Esophagus muscularis mucosa (tissue), 4 donors: ENCODE measurements at places on chromosomes 1 and 21. TPM values are rescaled to one million over a fixed set of nuclear protein-coding genes. Genes with fewer than 3 reads are reported as not detected.

Gene SLC35A3
- total RNA-seq, result 24.5 TPM

Gene SRSF10
- 56.2 TPM for total RNA-seq

Gene SYNJ1
- 8.1 TPM for total RNA-seq

Gene CACNA1S
- total RNA-seq, result not detected

Gene GNB1
- 163 TPM for total RNA-seq

Gene TRIM63
- total RNA-seq, result 0.42 TPM

Gene FAM72C
- total RNA-seq, result not detected

Gene NUAK2
- 0.86 TPM for total RNA-seq

Gene TMPRSS2
- 0.13 TPM for total RNA-seq

Gene CFHR3
- not detected for total RNA-seq

Gene BCAN
- total RNA-seq, result not detected

Gene NBPF1
- 23.7 TPM for total RNA-seq

Gene TSPAN1
- 1.6 TPM for total RNA-seq

Gene OR2L2
- not detected for total RNA-seq

Gene KPRP
- not detected for total RNA-seq

Gene AJAP1
- total RNA-seq, result 0.66 TPM

Gene GJA9
- total RNA-seq, result not detected

Gene FNDC5
- total RNA-seq, result 8.9 TPM

Gene ADGRB2
- total RNA-seq, result 0.83 TPM

Gene VWA5B1
- not detected for total RNA-seq

Gene FMO2
- 41.1 TPM for total RNA-seq

Gene MRPS15
- total RNA-seq, result 98.0 TPM

Gene C1orf167
- total RNA-seq, result not detected

Gene CHIT1
- total RNA-seq, result 0.11 TPM

Gene KCNJ6
- total RNA-seq, result not detected

Gene RNU1-4
- total RNA-seq, result under 0.01 TPM

Gene C1orf226
- total RNA-seq, result 17.0 TPM

Gene RSPH1
- total RNA-seq, result 0.57 TPM

Gene WNT3A
- total RNA-seq, result not detected

Gene LIPI
- total RNA-seq, result not detected

Gene SYPL2
- total RNA-seq, result 5.9 TPM

Gene F5
- total RNA-seq, result 0.34 TPM

Gene OLIG2
- not detected for total RNA-seq

Gene CHI3L1
- total RNA-seq, result not detected

Gene BTBD8
- 7.8 TPM for total RNA-seq

Gene GIPC2
- total RNA-seq, result 8.7 TPM

Gene TRIM46
- not detected for total RNA-seq

Gene CEP350
- total RNA-seq, result 61.0 TPM

Gene ACTA1
- not detected for total RNA-seq

Gene APCS
- total RNA-seq, result not detected

Gene LHX4
- total RNA-seq, result not detected

Gene IL10
- total RNA-seq, result 2.2 TPM

Gene PRRC2C
- total RNA-seq, result 64.4 TPM

Gene OR6K3
- total RNA-seq, result not detected

Gene HSD3B1
- total RNA-seq, result not detected

Gene AIRE
- total RNA-seq, result not detected

Gene UBE2U
- total RNA-seq, result not detected

Gene C1orf21
- total RNA-seq, result 49.4 TPM

Gene CDA
- 7.1 TPM for total RNA-seq

Gene LCE1C
- not detected for total RNA-seq

Gene VTCN1
- not detected for total RNA-seq

Gene SPRR2A
- not detected for total RNA-seq

Gene S100A16
- total RNA-seq, result 33.2 TPM

Gene PGLYRP4
- not detected for total RNA-seq

Gene TIE1
- 16.2 TPM for total RNA-seq
